CD14-positive monocyte (primary cell): ENCODE measurements at places on chromosomes 7 and 10.

DNA sequence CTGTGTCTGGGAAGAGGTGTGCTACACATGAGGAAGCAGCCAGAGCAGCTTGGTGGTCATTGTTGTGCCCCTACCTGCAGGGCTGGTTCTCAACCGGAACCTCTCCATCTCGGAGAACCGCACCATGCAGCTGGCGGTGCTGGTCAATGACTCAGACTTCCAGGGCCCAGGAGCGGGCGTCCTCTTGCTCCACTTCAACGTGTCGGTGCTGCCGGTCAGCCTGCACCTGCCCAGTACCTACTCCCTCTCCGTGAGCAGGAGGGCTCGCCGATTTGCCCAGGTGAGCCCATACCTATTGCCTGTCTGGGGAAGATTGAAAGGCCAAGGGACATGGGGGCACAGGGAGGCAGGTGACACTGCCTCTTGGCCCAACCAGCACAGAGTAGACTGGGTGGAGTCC, 29.3 kb upstream of the CSGALNACT2 start:
- no peak for DNase-seq

DNA sequence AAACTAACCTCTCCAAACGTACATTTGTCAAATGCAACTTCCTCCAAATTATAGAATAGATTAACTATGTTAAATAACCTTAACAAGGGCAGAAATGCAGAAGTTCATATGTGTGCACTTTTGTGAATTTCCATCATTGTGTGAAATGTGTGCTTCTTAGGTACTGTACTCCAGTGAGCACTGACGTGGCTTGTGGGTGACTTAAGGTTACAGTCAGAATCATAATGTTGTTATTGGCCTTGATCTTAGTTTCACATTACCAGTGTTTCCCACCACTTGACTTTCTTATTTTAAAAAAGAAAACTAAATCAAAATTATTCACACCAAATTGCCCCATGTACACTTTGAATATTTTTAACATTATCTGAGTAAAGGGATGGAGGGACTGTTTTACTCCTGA, 155.1 kb upstream of the FZD8 start:
- DNase-seq, result no peak

GRCh38 chr7:38506756-38507155, 124.4 kb downstream of the AMPH start:
- no peak for DNase-seq

- no peak for DNase-seq
These were observed 390.9 kb downstream of the GATA3 start for GRCh38 chr10:8445353-8445752.

DNA sequence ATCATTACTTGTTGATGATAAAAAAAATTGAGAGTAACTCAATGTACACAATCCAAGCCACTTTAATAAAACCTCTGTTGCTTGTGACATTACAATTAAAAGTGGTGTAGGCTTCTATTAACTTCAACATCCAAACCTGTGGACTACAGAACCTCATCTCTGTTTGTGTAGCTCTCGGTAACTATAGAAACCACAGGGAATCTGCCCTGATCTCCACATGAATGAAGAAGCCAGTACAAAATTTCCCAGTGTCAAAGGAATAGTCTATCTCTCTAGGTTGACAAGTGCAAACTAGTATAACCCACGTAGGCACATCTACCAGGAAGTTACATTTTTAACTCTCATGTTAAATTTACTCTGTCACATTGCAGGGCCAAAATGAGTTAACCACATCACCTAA, 204.3 kb downstream of the CHCHD3 start:
- no peak for DNase-seq

DNA sequence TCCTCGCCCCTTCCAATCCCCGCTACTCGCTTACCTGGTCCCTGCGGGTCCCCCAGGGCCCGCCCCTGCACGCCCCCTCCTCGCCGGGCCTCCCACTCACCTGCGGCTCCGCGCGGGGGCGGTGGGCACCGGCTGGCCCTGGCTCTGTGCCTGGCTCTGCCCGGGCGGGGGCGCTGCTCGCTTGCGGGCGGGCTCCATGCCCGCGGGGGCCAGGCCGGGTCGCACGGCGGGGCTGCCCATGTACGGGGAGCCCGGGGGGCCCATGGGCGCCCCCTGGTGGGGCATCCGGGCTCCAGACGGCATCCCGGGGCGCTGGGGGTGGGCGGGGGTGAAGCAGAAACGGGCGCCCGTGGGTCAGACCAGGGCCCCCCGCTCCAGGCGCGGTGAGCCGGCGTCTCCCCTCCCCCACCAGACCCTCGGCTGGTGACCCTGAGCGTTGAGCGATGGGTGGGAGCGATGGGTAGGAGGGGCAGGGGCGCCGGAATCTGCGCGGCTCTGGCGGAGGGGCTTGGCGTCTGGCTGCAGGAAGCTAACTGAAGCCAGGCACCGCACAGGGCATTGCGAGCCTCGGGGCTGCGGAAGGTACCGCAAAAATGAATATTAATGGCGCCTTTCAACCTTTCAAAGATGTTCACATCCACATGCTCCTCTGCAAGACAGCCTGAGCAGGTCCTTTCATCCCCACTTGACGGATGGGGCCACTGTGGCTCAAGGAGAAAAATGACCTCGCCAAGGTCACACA, 3.0 kb downstream of the SMARCD3 start:
- peak; percentile 58 for DNase-seq

- DNase-seq, result no peak
These were observed 149.7 kb downstream of the NOC3L start for GRCh38 chr10:94213001-94213530.

- DNase-seq, result no peak
These were observed 36.3 kb downstream of the ABCB1 start for GRCh38 chr7:87564296-87564963.

- no peak for DNase-seq
These were observed 1.3 kb upstream of the CLDN4 start for GRCh38 chr7:73829505-73829904.

DNA sequence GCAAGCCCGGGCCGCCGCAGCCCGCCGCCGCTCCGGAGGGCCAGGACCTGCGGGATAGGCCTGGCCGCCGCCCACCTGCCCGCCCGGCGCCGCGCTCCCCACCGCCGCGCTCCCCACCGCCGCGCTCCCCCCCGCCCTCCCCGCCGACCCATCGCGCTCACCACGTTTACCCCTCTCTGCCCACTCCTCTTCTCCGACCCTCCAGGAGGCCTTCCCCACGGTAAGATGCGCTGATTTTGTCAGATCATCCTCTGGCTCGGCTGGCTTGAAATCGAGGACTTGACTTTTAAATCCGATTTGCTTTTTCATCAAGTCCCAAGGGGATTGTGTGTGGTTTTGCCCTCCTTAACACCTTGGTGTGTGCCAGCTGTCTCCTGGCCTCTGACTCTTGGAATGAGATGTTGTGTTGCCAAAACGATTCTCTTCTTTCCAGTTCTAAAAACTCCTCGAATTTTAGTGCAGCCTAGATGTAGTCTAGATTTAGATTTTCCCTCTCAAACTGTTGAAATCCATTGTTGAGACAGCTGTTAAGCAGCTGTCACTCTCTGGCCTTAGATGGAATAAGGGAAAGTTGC, 738 bp downstream of the POM121 start:
- DNase-seq, result no peak

DNA sequence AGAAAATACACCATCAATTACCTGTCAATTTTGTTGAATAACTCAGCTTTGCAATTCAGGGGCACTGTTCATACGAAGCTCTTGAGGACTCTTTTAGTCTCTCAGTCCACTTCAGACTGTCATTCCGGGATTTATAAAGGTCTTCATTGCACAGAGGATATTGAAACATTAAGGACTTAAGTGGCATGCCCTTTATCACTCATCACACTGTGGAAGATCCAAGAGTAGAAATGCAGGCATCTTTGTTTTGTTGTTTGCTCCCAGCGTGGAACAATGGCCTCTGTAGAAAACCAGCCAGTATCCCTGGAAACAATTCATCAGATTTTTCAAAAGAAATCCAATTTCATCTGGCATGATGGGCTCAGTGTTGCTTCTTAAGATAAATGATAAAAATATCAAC, 66.3 kb upstream of the LRGUK start:
- DNase-seq, result no peak

DNA sequence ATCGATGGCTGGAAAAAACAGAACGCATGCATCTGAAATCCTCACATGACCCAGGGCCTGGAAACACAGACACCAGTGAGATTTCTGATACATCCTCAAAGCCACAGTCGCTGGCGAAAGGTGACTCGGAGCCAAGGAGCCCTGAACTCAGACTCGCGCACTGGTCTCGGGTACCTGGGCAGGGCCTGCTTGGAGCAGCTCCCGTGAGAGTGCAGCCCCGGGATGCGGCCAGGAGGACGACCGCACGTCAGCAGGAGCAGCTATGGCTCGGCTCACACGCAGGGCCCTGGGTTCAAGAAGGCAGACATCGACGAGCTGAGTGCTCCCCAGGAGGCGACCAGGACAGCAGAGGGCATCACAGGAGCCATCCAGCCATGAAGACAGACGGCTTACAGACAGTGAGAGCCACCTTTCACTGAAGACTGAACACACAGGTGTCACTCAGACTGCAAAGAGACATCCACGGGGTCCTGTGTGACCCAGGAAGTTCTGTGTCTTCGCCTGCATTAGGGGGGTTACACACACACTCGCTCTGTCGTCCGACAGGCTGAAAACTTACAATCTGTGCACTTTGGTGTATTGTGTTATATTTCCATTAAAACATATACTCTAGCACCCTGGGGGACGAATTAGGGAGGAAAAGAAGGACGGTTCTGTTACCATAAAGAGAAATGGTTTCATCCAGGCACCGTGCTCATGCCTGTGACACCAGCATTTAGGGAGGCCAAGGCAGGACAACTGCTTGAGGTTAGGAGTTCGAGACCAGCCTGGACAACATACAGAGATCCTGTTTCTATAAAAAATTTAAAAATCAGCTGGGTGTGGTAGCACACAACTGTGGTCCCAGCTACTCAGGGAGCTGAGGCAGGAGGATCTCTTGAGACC, 227.7 kb downstream of the MAD1L1 start:
- no peak for DNase-seq

DNA sequence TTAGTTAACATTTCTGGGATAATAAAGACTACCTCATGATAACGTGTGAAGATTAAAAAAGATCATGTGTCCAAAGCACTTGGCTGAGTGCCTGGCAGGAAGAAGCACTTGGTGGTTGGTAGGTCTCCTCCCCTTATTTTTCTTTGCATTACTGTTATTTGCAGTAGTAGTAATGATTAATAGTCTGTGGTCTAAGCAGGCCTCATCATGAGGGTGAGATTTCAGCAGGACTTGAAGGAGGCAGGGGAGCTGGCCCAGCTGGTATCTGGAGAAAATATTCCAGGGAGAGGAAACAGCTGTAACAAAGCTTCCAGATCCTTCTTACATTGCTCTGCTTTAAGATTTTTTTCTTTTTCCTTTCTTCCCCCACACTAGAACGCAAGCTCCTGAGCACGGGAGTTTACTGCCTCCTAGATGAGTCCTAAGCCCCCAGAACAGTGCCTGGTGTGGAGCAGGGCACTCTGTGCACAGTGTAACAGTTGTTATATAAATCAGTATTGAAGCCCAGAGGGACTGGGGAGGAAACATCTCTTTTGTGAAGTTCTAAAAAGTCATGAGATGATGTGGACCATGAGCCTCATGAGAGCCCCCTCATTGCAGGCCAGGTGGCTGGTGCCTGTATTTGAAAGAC, 31.1 kb upstream of the RHEB start:
- no peak for DNase-seq

DNA sequence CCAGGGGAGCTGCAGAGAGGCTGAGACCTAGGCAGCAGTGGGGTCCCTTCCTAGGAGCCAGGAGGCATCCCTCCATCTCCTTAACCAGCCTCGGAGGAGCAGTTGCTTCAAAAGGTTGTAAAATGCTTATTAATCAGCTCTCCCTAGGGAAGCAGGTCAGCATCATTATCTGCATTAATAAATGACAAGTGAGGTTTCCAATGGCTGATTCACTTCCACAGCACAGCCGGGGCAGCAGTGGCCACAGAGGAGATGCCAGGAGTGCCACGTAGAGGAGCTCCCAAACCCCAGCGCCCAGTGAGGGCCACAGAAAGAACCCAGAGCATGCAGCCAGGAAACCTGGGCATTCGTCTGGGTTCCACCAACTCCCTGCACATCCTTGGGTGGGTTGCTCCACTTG, 8.2 kb upstream of the NPFFR1 start:
- no peak for DNase-seq

DNA sequence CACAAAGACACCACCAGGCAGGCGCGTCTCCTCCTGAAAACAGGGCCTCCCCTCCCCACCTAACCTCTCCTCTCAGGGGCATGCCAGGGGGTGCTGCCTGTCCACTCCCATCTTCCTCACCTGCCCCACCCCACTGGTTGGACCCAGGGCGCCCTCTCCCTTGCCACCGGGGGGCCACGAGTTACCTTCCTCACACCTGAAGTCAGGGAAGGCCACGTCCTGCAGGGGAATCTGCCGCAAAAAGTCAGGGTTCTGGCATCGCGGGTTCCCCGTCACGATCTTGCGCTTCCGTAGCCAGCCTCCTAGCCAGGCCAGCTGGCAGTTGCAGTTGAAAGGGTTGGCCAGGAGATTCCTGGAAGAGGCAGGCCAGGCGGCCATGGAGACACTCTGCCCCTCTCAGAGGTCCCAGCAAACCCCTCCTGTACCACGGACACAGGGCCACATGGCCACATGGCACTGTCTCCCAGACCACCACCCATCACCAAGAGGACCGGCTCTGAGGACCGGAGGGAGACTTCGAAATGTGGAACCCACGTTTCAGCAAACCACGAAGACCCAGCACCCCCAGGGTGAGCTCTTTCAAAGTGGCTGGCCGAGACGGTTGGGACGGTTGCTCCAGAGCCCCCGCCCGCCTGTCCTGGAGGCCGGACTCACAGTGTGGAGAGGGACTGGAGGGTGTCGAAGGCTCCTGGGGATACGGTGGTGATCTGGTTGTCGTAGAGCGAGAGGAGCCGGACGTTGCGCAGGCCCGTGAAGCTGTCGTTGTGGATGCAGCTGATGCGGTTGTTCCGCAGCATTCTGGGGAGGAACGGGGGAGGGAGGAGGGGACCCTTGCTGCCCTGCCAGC, 142.8 kb downstream of the SLIT1 start:
- DNase-seq, result no peak

DNA sequence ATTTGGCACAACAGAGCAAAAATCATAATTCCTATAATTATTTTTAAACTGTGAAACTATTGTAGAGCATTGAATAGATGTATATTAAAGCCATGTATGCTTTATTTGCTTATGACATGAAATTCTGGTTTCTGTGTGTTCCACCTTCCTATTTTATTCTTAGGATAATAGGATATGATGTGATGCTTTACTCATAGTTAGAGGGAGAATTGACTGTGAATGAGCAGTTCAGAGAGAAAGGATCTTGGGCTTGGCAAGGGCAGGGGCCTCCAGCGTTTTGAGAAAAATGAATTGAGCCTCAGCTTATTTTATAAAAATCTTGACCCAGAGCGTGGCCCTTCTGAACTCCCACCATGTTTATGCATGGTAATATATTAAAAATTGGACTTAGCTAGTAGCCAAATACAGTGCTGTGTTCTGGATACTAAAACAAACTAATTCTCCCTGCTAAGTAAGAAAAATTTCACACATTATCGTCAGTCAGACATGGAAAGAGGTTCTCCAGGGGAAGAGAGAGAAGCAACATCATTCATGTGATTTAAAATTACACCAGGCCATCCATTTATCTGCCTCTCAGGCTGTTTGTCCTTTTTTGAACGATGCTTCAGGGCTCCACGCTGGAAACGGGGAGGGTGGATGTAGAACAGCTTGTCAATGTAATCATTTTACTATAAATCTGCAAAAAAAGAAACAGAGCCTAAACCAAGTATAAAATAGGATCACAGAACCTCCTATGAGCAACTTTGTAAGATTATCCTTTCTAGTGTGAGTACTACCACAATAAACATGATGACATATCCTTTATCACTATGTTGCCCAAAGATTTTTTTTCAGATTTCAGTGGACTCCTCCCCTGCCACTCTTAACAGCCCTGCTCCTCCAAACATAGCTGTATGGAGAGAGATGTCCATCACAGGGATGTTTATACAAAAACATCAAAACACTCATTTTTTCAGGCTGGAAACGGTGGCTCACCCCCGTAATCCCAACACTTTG, 258.1 kb upstream of the C7orf33 start:
- no peak for DNase-seq
